ENCODE measurements at places on chromosomes 4 and X.

- DNase-seq: no peak
These were observed 289.5 kb downstream of the GLUD2 start for GRCh38 chrX:121336831-121337421.

DNA sequence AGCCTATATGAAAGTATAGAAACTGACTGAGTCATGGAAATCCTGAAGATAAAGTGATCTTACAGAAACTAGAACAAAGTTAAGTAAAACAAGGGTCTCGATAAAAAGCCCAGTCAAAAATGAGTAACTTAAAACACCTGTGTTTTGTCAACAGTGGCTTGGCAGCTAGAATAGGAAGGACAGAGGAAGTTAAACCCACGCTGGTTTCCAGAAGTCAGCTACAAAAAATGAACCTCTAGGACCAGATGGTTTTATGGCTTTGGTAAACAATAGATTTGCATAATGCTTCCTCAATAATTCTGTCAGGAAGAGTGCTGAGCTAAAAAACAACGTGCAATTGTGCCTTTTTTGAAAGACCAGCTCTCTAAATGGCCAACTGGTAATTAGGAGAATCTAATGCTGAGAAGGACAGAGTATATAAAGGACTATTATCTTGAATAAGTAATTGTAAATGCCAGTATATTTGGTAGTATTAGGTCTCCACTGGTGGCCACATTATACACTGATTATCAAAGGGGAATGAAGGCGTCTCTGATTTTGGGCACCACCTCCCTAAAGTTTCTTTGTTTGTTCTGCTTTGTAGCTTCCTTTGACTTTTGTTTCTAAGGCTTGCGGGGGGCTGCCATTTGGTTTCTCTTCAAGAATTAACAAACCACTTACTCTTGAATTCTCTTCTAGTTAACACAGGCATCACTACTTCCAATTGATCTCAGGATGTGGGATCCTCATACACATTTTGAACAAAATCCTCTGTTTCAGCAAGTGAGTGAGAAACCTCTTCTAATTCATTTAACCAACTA lies 72.2 kb upstream of the PPP3CA start:
- DNase-seq: peak; percentile 64

DNA sequence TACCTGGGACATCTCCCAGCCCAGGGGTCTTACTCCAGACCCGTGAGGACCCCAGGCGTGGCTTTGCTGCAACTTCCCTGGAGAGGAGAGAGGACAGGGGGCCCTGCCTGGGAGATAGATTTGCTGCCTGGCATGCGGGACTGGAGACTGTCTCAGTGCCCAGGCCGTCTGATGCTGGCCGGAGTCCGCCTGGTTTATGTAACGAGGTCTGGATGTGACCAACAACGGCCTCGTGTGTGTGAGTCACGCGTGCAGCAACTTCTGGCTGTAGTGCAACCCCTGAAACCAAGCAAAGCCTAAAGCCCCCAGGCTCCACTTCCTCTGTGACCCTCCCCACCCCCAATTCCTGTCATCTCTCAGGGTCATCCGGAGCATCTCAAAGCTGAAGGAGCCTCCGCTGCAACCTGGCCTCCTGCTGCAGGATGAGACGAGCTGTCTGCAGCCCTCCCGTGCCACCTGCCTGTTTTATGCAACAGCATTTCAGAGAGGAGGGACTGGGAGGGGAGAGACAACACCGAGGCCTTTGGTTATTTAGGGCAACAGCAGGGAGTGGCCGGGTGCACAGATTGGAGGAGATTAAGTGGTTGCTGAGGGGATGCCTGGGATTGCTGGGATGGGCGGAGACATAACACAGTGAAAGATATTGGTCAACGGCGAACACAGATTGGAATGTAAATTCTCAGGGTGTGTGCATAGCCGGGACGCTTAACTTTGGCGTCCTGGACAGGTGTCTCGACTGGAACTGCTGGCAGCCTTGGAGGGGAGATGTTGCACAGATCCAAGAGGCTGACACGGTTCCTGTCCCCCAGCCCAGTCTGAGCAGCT lies 16.0 kb downstream of the XG start:
- DNase-seq: no peak

DNA sequence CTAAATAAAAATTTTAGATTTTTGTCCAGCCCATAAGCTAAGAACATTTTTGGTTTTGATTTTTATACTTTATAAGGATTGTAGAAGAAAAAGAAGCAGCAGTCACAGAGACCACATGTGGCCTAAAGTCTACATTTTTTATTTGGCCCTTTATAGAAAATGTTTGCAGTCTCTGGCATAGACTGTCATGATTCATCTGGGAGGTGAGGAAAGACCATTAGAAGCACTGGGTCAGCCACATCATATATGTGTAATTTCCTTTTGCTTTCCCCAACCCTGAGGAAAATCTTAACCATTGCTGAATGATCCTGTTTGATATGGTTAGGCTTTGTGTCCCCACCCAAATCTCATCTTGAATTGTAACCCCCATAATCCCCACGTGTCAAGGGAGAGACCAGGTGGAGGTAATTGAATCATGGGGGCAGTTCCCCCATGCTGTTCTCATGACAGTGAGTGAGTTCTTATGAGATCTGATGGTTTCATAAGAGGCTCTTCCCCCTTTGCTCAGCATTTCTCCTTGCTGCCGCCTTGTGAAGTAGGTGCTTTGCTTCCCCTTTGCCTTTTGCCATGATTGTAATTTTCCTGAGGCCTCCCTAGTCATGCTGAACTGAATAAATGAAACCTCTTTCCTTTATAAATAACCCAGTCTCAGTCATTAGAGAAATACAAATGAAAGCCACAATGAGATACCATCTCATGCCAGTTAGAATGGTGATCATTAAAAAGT lies 12.1 kb upstream of the COPS4 start:
- no peak for DNase-seq

GRCh38 chr4:5709207-5709575 lies 832 bp upstream of the EVC2 start:
- DNase-seq: peak; percentile 67

GRCh38 chrX:9681422-9681821 lies 84.2 kb downstream of the GPR143 start:
- no peak for DNase-seq

DNA sequence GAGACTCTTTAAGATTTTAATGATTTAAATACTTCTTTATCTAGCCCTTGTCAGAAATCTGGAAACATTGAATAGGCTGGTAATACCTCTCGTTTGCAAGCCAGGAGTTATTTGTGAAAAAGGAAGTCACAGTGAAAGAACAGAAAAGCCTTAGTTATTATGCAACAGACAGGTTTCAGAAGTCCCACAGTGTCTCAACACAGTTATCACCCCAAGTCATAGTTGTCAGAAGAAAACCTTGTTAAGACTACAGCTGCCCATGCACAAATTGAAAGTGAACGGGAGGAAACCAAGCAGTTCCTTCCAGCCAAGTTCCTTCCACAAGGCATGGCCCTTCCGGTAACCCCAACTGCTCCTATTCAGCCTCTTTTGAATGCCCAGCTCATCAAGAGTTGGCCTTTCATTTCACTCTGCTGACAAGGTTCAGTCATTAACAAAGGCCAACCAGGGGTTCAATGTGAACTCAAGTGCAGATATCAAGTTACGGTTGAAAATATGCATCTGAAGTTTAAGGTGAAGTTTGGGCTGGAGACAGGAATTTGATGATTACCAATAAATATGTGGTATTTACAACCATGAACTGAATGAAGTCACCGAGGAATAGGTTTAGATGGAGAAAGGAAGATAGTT lies 15.6 kb downstream of the ALPK1 start:
- peak; percentile 26 for DNase-seq

GRCh38 chr4:182380771-182381181 lies 137.6 kb downstream of the TENM3 start:
- peak; percentile 66 for DNase-seq

DNA sequence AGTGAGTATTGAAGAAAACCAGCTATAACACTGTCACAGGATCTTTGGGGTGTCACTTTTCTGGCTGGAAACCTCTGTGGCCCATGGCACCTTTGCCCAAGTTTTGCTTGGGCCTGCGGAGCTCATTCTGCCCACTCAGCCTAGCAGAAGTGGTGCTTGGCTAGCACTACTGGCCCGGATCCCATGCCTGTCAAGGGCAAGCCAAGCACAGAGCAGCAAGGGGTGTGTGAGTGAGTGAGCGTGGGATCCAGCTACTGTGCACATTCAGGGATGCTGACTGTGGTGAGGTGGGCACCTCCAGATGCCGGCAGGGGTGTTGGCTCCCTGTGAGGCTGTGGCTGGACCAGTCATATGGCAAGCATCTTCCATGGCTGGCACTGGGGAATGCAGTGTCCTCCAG lies 55.4 kb upstream of the RASGEF1B start:
- no peak for DNase-seq

DNA sequence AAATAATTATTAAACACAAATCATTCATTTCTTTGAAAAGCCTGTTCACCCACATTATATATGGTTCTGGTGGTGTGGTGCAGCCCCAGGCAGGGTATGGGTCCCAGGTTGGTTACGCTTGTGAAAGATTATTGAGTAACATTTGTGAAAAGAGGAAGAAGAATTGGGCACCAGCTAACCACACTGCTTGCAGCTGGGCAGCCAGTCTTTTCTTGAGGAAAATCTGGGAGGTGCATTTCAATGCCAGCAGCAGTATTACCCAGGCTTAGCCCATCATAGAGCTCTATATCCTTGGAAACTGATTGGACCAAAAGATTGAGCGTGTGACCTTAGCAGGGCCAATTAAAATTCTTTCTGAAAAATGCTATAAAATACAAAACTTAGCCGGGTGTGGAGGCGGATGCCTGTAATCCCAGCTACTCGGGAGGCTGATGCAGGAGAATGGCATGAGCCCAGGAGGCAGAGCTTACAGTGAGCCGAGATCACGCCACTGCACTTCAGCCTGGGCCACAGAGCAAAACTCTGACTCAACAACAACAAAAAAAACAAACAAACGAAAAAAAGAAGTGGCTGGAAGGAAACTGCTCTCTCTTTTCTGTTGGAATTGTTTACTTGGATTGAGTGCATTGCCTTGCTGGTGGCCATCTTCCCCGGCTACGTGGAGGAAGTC lies 9.7 kb upstream of the PLAC8 start:
- DNase-seq: peak; percentile 44

DNA sequence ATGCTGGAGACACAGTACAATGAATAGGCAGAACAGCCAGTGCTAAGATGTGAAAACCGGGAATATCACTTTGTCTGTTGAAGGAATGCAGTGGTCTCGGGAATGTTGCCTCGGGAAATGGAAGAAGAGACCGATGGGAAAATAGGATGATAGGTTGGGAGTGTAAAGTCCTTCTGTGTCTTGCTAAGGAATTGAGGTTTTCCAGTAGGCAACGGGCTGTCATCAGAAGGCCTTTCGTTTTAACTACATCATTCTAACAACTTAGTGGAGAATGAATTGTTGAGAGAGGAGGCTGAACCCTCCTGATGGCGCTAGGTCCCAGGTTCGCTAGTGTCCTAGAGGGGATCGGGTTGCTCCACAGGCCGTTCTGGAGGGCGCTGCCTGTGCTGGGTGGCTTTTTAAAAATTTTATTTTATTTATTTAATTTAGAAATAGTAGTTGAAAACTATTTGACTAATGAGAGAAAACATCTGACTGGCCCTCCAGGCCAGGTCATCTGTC lies 730 bp downstream of the VBP1 start:
- DNase-seq: no peak

GRCh38 chrX:153735274-153735673 lies 10.6 kb downstream of the ABCD1 start:
- no peak for DNase-seq

GRCh38 chr4:83231620-83232076 lies 53.0 kb downstream of the COQ2 start:
- no peak for DNase-seq

DNA sequence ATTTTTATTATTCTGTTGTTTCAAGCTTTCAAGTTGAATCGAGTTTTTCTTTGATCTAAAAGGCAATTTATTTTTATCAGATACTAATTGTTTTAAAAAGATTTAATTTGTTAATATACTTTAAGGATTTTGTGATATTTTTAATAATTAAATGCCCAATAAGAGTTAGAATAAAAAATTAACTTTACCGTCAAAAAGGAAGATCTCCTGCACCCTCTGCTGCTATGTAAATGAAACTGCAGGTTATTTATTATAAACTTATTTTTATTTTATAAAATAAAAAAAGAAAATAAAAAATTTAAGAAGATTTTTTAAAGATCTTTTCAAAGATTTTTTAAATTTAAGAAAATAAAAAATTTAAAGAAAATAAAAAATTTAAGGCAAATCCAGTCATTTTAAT lies 166.1 kb downstream of the CCSER1 start:
- no peak for DNase-seq
